ENCODE measurements at places on chromosomes 1 and 21.

- peak overlapping the region; percentile 48 for H3K4me3 ChIP-seq
- H3K4me1 ChIP-seq: peaks cover 39% of the 10 kb centered on the region
- H3K27ac ChIP-seq: peak overlapping the region; percentile 78
- H3K27me3 ChIP-seq: no peaks in the 10 kb centered on the region
Measured at GRCh38 chr1:203478986-203479385, 3.4 kb downstream of the PRELP start.

GRCh38 chr1:198771563-198772153, 132.8 kb downstream of the PTPRC start:
- no peaks in the 10 kb centered on the region for H3K27me3 ChIP-seq
- H3K27ac ChIP-seq: no peak overlapping the region
- no peaks in the 10 kb centered on the region for H3K4me1 ChIP-seq
- H3K36me3 ChIP-seq: no peaks in the 10 kb centered on the region
- no peak for DNase-seq

GRCh38 chr21:40373761-40374160, 473.2 kb downstream of the DSCAM start:
- H3K36me3 ChIP-seq: no peaks in the 10 kb centered on the region
- DNase-seq: no peak
- no peak overlapping the region for H3K27ac ChIP-seq
- no peaks in the 10 kb centered on the region for H3K4me1 ChIP-seq
- H3K4me3 ChIP-seq: no peak overlapping the region

DNA sequence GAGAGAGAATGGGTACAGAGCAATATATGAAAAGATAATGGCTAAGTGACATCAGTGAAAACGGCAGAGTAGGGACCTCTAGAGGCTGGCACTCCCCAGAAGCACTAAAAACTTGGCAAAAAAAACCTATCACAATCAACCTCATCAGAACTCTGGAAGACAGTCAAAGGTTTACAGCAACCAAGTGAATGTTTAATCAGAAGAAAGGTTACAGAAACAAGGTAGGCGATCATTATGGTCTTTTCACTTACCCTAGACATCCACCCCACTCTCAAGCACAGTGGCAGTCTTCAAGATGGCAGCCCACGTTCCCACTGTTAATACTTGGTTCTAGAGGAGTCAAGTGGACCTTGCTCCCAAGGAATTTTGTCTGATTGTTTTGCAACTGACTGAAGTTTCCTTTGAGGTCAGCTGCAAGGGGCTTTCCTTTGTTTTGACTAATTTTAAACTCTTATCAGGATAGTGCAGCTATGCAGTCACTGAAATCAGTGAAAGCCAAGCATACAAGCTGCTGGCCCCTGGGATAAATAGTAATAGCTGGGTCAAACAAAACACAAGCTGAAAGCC, 7.2 kb downstream of the KIFAP3 start:
- H3K27ac ChIP-seq: no peak overlapping the region
- H3K27me3 ChIP-seq: no peaks in the 10 kb centered on the region
- H3K4me1 ChIP-seq: peaks cover 18% of the 10 kb centered on the region

DNA sequence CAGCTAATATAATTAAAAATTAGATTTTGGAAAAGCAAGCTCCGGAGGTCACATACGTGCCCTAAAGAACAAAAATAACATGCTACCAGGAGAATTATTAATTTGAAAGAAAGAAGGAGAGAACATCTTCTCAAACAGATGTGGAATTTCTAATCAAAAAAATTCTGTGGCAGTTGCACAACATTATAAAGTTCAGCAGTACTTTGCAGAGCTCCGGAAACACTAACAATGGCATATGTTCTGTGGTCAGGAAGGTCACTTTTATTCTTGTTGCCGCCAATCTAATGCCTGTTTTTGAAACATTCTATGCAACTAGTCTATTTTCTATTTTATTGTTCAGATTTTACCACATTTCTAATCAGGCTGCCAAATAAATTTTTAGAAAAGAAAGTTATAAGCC, 186.8 kb downstream of the SMYD3 start:
- no peak overlapping the region for H3K4me3 ChIP-seq
- no peaks in the 10 kb centered on the region for H3K27me3 ChIP-seq
- H3K36me3 ChIP-seq: no peaks in the 10 kb centered on the region
- no peak overlapping the region for H3K27ac ChIP-seq
- no peak for DNase-seq

Data from suprapubic skin (tissue), 4 donors.